ENCODE measurements at places on chromosomes 4 and X. TPM values are rescaled to one million over a fixed set of nuclear protein-coding genes. Genes with fewer than 3 reads are reported as not detected.

Gene ZNF711
- 2.2 TPM for total RNA-seq

Gene TACR3
- not detected for total RNA-seq

GRCh38 chr4:10734697-10735096 is 50.1 kb upstream of the CLNK start:
- DNase-seq = no peak

DNA sequence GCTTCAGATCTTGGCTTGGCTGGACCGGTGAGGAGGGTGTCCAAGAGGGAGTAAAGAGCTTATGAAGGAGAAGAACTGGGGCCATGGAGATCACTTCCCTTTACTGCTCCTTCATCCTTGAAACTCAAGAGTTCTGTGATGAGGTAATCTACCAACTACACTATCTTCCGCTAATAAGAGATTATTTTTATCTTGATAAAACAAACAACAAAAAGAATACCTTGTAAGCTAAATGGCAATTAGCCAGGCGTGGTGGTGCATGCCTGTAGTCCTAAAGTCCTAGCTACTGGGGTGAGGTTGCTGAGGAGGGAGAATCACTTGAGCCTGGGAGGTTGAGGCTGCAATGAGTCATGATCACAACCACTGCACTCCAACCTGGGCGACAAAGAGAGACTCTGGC is 47.4 kb downstream of the HAUS3 start:
- no peak for DNase-seq

Data from prostate gland (tissue), 2 donors.